CD4-positive, alpha-beta T cell treated with Interferon alpha-2 for 1 hour (primary cell): ENCODE measurements at places on chromosomes 7 and 10.

GRCh38 chr7:50292763-50293162 lies 11.8 kb upstream of the IKZF1 start:
- no peak for DNase-seq

- no peak for DNase-seq
These were observed 182.5 kb downstream of the LRMDA start for GRCh38 chr10:75613685-75614504.

DNA sequence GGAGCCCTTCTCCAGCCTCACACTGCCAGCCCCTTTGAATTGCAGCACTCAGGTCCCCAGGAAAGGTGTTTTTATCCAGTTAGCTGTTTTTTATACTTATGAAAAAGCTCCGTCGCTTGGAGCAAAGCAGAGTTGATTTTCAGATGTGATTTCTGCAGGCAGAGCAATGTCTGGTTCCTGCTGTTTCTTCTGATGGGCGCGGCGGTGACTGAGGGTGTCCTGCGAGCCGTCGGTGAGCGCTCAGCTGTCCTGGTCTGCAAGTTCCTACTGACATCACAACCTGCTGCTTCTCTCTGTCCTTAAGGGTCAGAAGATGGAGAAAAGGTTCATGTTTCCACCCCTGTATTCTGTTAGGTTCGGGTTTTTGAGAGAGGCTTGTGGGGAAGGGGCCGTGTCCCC lies 109.6 kb upstream of the FAM20C start:
- DNase-seq: no peak

DNA sequence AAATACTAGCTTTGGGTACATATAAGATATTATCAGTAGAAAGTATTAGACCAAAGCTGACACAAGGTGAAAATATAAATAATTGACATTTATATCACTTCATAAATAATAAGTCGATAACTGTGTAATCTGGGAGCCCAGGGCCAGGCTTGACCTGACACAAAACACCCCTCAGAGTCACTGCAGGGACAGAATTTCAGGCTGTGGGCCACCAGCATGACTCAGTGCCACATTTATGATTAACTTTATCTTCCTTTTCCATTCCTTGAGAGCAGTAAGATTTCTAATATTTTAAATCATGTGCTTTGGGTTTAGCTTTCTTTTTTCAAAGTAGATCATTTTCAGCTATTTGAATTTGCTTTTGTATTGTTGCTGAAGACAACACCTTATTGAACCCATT lies 102.9 kb upstream of the NFE2L3 start:
- DNase-seq: no peak

- no peak for DNase-seq
These were observed 165.5 kb downstream of the DKK1 start for GRCh38 chr10:52479567-52479966.

DNA sequence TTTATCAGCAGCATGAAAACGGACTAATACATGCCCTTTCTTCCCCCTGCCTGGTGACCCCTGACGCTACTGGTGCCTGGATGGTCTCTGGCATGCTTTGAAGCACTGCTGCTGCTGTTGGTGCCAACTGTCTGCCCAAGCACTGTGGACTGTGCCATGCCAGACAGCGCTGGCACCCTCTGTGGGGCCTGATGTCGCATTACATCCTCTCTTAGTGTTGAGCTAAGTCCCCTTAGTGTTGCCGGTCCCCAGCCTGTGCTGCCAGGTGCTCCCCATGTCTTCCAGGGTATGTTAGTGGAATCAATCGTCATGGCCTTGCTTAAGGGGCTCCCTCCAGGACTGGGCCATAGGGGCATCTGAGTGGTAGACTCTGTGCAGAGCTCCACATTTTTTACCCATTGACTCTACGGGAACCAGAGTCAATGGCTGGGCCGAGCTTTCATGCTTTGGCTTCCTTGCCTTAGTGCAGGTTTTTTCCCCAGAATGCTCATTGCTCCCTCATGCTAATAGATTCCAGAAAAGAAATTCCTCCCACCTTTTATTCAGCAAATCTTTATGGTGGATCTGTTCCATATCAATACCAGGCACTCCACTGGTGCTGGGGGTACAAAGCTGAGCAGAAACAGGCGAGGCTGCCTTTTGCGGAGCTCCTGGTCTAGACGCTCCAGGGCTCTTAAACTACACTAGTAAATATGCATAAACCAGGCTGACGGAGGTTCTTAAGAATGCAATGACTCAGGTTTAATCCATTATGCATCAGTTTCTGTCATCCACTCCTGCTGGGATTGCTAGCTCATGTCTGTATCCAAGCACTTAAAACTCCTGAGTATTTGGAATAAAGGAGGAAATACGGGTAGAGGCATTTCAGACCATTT lies 21.8 kb upstream of the MRC1 start:
- DNase-seq: no peak
